ENCODE measurements at places on chromosomes 12 and 14.

DNA sequence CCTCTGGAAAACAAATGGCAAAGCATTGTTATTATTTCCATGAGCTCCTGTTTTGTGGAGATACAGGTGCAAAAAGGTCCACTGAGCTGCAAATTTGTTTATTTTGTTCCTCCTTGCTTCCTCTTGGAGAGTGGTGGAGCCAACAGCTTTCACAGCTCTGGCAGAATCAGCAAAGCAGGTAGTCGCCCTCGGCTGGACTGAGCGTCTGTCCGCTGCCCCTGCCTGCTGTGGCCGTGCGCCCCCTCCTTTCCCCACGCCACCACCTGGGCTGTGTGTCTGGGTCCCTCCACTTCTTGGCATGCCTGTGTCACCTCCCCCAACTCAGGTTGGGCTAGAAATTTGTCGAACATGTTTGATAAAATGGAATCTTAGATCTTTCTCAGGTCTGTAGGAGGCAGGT, 188.2 kb downstream of the TSPAN9 start:
- DNase-seq = no peak

GRCh38 chr14:62381311-62382070, 619.3 kb downstream of the SNAPC1 start:
- no peak for DNase-seq

DNA sequence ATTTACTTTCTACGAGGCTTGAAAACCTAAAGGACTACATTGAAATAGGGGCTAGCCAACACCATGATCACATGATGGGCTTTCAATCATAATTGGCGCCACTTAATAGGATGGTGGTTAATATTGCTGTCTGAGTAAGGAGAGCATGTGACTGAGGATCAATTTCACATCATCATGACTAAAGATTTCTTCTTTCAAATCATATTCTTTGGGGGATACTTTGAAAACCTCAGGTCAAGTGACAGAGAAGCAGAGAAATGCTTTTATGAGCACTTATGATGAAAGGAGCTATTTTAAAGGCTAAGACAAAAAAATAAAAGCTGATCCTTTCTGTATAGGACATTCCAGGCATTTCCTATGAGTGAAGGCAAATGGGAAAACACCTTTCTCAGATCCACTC, 42.9 kb upstream of the KRAS start:
- DNase-seq = no peak

DNA sequence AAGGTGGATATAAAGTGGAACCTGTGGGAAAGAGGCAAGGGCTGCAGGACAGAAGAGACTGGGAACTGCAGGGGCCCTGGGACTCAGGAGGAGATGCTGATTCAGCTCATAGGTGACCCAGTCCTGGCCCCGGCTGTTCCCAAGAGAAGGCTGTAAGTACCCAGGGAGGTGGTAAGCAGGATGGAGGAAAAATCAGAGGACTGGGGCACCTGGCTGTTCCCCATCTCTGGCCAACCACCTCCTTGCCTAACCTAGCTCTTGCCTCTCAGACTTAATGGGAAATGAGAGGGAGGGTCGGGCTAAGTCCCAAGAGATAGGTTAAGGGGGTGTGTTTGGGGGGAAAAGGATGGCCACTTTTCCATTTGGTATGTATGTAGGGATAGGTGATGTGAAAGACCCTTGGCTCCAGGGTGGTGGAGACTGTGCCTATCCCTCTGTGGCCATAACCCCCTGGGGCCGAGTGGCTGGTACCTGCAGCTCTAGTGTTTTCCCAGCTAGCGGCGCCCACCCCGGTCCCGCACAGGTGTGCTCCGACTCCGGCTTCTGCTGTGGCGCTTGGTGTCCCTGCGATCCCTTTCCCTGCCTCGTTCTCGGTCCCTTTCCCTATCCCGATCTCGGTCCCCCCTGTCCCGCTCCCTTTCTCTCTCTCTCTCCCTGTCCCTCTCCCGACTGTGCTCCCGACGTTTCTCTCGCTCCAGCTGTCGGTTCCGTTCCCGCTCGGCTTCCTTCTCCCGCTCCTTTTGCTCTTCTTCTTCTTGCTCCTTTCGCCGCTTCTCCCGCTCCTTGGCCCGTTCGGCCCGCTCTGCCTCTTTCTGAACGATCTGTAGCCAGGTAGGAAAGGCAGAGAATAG, 1.6 kb upstream of the CDH24 start:
- DNase-seq = no peak

GRCh38 chr14:50344116-50344775, 32.1 kb downstream of the DMAC2L start:
- DNase-seq = peak; percentile 37

GRCh38 chr14:56490379-56490778, 89.2 kb upstream of the TMEM260 start:
- peak; percentile 43 for DNase-seq

- no peak for DNase-seq
These were observed 51.9 kb downstream of the CCDC91 start for GRCh38 chr12:28242129-28242495.

DNA sequence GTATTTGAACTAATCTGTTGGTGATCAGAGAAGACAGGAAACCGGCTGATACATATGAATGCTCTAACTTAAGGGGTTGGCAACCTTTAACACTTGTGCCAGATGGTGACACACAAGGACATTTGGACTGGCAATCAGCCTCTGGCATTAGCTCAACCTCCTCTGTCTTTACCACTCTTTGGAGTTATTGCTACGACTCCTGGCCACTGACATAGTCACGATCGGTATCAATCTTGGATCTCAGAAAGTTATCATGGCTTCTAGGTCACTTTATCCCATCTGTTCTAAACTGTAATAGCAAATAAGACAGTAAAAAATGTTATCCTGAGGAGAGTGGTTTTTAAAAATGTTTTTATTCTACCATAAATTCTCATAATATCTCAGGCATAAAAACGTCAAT, 575.2 kb upstream of the MDGA2 start:
- no peak for DNase-seq
